Activated CD4-positive, alpha-beta T cell treated with anti-CD3 and anti-CD28 coated beads, Interleukin-2, amount 10 ng/mL, durations not matched to agents 7 days and 5 days (primary cell): ENCODE measurements at places on chromosomes 16 and 17. TPM values are rescaled to one million over a fixed set of nuclear protein-coding genes. Genes with fewer than 3 reads are reported as not detected.

LITAFD gene
- total RNA-seq, result not detected

SERPINF2 gene
- total RNA-seq, result 0.79 TPM

CCL4L2 gene
- total RNA-seq, result not detected

ZNF598 gene
- total RNA-seq, result 56.3 TPM

CAPNS2 gene
- not detected for total RNA-seq

IGSF6 gene
- 0.25 TPM for total RNA-seq

CENPN gene
- total RNA-seq, result 53.7 TPM

SLC12A3 gene
- total RNA-seq, result not detected

OGFOD3 gene
- 28.0 TPM for total RNA-seq

TBC1D3B gene
- 3.3 TPM for total RNA-seq

NFATC2IP gene
- 130 TPM for total RNA-seq

SEPTIN1 gene
- total RNA-seq, result 413 TPM

ADPRM gene
- 16.1 TPM for total RNA-seq

TMEM98 gene
- 0.17 TPM for total RNA-seq

ALOX12B gene
- total RNA-seq, result 0.31 TPM

MMP28 gene
- total RNA-seq, result not detected

ENPP7 gene
- not detected for total RNA-seq

AARSD1 gene
- total RNA-seq, result 31.4 TPM

LUC7L3 gene
- 139 TPM for total RNA-seq

EVI2A gene
- total RNA-seq, result 58.9 TPM

SLC9A5 gene
- total RNA-seq, result 2.0 TPM

ACACA gene
- total RNA-seq, result 38.7 TPM

CCL14 gene
- not detected for total RNA-seq

PFN1 gene
- total RNA-seq, result 2,438 TPM

CES3 gene
- 5.9 TPM for total RNA-seq

RAMP2 gene
- total RNA-seq, result not detected

CACNA1H gene
- total RNA-seq, result 3.6 TPM

TLCD2 gene
- 0.12 TPM for total RNA-seq

KCNAB3 gene
- 11.8 TPM for total RNA-seq

EVPLL gene
- not detected for total RNA-seq

VAT1L gene
- not detected for total RNA-seq

NLRC3 gene
- 98.7 TPM for total RNA-seq

NPIPB4 gene
- total RNA-seq, result 169 TPM

CDK5RAP3 gene
- total RNA-seq, result 213 TPM

SEPHS2 gene
- 58.9 TPM for total RNA-seq

CYB561 gene
- total RNA-seq, result 9.5 TPM

TM4SF5 gene
- not detected for total RNA-seq

PRRT2 gene
- 0.98 TPM for total RNA-seq

C17orf78 gene
- total RNA-seq, result not detected

NSF gene
- total RNA-seq, result 50.9 TPM

TAT gene
- not detected for total RNA-seq

KCTD19 gene
- total RNA-seq, result not detected

CCL8 gene
- total RNA-seq, result not detected

PPL gene
- total RNA-seq, result not detected

KRTAP2-3 gene
- total RNA-seq, result not detected

CIITA gene
- 21.5 TPM for total RNA-seq

MYH2 gene
- not detected for total RNA-seq

ALOXE3 gene
- total RNA-seq, result not detected

TPSD1 gene
- not detected for total RNA-seq

HSD17B1 gene
- 0.73 TPM for total RNA-seq

NOTUM gene
- 0.55 TPM for total RNA-seq

OR2C1 gene
- total RNA-seq, result not detected
